Stimulated activated naive CD4-positive, alpha-beta T cell treated with Interleukin-2 at 50 U/mL for 16 hours (primary cell): ENCODE measurements at places on chromosomes 11 and 22.
A peak's percentile ranks its signal among the peaks of the same experiment; 100 is the strongest.

DNA sequence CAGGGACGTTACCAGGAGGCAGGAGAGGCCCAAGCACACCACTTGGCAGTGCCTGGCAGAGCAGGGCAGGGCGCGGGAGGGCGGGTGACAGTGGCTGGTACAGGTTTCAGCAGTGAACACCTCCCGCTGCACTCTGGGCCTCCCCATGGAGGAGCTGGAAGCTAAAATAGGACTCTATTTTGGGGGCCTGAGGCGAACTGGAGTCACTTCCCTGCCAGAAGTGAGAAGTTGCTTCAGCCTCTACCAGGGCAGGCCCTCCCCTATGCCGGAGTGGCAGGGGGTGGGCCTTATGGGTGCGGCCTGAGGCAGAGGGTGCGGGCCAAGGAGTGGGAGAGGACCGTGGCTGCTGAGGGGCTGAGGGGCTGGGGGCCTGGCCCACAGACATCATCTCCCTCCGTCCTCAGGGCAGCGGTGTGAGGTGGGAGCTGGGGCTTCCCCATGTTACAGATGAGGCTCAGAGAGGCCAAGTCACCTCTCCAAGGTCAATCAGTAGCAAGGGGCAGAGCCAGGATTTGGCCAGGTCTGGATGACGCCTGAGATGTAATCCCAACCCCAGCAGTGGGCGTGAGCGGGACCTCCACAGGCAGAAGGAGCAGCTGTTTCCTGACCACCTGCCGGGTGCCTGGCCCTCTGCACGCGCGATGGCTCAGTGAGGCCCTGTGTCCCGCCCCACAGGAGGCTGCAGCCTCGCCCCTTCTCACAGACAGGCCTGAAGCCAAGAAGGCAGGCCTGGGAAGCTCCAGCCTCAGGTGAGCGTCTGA, 39.3 kb downstream of the KCNJ4 start:
- no peak for DNase-seq

DNA sequence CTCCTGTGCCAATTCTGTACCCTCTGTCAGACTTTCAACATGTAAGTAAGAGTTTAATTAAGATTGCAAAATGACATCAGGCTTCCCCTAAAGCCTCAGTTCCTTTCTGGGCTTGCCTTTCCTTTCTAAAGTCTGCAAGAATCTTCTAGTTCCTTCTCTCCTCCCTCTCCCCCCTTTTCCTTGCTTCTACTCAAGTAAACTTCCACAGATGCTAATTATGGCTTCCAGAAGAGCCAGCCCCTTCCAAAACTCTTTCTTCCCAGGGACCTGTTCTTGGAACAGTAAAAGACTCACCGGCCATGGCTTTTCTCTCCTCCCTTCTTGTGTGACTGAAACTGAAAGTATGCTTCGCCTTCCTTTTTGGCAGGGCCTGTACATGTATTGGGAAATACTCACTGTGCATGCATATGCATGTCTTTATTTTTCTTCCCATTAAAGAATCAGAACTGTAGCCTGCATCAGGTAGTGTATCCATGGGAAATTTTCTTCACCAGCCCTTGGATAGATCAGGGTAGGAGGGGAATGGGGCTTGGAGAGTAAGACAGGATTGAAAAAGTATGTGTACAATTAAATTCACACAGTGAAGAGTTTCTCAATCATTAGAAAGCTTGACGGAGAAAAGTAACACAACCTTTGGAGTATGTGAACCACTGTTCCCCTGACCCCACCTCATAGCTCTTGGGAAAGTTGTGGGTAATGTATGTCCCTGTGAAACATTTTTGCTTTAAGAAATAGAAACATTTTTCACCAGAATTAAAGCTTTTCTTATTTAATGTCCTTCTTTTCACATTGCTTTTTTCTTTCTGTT, at the start of gene CASP1:
CASP1 (minus strand) TSS at position 332 of the 808 bp plus-strand sequence; CDS start at position 301, 31 bp downstream.
- no peak for DNase-seq

DNA sequence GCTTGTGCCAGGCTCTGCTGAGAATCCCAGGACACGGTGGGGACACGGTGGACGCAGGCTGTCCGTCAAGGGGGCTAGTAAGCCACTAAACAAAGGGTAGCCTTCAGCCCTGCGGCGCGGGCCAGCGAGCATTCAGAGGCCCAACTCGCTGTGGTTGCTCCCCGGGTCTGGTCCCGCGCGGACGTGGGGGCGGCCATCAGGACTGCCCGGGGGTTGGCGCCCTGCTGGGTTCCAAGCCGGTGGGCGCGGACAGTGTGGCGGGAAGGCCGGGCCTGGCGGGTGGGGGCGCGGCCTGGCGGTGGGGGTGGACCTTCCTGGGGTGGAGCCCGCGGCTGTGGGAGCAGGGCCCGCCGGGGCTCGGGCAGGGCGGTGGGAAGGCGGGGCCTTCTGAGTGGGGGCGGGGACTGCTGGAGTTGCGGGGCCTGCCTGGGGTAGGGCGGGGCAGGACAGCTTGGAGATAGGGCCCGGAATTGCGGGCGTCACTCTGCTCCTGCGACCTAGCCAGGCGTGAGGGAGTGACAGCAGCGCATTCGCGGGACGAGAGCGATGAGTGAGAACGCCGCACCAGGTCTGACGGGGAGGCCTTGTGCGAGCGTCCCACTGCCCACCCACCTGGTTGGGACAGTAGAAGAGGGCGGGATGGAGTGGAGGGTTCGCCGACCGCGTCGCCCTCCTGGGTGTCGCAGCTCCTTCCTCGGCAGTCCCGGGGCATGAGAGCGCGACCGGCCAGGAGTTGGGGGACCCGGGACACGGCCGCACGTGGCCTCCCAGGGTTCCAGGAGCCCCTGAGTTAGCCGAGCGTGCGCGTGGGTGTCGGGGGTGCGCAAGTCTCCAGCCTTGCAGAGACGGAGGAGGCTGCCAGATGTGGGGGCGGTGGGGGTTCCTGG, at the start of gene SERHL2:
SERHL2 (plus strand) TSS at position 482 of the 887 bp plus-strand sequence; CDS start at position 547, 65 bp downstream.
- DNase-seq: peak; percentile 91

- no peak for DNase-seq
Measured at GRCh38 chr22:32776397-32776796, 25.1 kb upstream of the TIMP3 start.

GRCh38 chr22:20565761-20566160, 58.4 kb downstream of the MED15 start:
- no peak for DNase-seq

DNA sequence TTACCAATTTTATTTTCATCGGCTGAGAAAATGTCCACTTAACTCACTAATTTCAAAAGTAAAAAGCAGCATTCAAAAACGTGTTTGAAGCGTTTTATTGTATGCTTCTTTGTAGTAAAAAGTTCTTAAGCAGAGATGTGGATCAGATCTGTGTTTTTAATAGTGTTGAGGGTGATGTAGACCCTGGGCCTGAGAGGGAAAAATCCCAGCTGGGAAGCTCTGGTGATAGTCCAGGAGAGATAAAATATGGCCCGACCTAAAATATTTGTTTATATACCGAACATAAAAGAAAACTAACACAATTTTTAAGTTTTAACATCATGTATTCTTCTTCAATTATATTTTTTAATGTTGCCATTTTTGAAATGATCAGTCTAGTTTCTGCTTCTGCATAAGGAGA, 35.2 kb downstream of the SESN3 start:
- no peak for DNase-seq

DNA sequence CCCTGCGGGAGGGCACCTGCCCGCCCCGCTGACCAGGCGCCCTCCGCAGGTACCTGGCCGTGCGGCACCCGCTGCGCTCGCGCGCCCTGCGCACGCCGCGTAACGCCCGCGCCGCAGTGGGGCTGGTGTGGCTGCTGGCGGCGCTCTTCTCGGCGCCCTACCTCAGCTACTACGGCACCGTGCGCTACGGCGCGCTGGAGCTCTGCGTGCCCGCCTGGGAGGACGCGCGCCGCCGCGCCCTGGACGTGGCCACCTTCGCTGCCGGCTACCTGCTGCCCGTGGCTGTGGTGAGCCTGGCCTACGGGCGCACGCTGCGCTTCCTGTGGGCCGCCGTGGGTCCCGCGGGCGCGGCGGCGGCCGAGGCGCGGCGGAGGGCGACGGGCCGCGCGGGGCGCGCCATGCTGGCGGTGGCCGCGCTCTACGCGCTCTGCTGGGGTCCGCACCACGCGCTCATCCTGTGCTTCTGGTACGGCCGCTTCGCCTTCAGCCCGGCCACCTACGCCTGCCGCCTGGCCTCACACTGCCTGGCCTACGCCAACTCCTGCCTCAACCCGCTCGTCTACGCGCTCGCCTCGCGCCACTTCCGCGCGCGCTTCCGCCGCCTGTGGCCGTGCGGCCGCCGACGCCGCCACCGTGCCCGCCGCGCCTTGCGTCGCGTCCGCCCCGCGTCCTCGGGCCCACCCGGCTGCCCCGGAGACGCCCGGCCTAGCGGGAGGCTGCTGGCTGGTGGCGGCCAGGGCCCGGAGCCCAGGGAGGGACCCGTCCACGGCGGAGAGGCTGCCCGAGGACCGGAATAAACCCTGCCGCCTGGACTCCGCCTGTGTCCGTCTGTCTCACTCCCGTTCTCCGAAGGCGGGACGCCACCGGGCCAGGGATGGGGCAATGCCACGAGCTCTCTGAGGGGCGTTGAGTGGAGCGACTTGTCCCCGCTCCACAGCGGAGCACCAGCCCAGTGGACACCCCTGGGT, 1.8 kb downstream of the GALR3 start:
- no peak for DNase-seq

DNA sequence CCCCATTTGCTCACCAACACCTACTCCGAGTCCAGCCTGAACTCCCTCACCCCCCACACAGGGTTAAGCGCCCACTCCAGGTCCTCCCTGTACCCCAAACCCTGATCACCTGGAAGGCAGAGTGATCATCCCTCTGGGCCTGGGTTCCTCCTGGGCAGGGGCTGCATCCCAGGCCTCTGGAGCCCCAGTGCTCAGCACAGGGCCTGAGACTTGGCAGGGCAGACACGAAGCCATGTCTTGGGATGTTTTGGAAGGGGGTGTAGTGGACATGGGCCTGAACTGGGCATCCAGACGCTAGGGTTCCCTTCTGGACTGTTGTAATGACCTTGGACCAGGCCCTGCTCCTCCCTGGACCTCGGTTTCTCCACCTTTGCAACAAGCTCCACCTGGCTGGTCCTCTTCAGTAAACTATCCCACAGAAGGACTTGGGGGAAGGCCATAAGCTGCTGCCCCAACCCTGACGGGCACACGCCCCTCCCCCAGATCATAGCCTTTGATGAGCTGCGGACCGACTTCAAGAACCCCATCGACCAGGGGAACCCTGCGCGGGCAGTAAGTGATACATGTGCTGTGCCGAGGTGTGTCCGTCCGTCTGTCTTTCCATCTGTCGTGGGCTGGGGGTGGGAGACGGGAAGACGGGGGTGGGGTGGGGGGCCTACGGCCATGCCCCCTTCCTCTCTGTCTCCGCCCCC, 3.9 kb downstream of the CNIH2 start:
- DNase-seq: no peak

DNA sequence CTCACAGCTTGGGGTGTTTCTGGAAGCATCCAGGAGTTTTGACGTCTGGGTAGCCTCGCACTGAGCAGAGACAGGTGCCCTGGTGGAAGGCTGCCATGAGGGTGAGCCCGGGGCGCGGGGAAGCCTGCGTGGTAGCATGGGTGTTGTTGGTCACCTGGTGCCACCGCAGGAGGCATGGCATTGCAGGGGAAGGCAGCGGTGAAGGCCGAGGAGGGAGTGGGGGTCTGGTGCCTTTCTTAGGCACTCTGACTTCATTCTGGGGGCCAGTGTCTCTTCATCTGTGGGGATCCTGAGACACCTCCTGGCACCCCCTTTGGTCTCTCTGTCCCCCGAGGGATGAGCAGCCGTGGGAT, 271.2 kb downstream of the TBC1D22A start:
- DNase-seq: no peak

GRCh38 chr11:47083913-47084312, 92.8 kb downstream of the ARFGAP2 start:
- DNase-seq: no peak

GRCh38 chr11:76491644-76492043, 46.8 kb downstream of the EMSY start:
- DNase-seq: no peak

GRCh38 chr11:118915941-118916841, 9.5 kb downstream of the BCL9L start:
- no peak for DNase-seq

GRCh38 chr11:107928767-107929507, 689 bp downstream of the RAB39A start:
- DNase-seq: no peak

DNA sequence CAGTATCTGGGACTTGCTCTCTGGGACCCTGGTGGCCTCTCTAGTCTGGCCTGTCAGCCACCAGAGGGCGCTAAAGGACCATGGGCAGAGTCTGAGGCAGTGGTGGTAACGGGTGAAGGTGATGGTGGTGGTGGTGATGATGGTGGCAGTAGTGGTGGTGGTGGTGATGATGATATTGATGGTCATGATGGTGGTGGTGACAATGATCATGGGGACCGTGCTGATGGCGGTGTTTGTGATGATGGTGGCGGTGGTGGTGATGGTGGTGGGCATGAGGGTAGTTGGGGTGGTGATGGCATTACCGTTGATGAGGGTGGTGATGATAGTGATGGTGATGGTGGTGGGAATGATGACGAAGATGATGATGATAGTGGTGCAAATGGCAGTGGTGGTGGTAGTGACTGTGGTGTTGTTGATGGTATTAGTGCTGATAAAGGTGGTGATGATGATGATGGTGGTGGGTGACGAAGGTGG, 16.0 kb downstream of the TRPM5 start:
- DNase-seq: peak; percentile 78

- no peak for DNase-seq
Measured at GRCh38 chr22:48464246-48464645, 1363.4 kb downstream of the BRD1 start.

DNA sequence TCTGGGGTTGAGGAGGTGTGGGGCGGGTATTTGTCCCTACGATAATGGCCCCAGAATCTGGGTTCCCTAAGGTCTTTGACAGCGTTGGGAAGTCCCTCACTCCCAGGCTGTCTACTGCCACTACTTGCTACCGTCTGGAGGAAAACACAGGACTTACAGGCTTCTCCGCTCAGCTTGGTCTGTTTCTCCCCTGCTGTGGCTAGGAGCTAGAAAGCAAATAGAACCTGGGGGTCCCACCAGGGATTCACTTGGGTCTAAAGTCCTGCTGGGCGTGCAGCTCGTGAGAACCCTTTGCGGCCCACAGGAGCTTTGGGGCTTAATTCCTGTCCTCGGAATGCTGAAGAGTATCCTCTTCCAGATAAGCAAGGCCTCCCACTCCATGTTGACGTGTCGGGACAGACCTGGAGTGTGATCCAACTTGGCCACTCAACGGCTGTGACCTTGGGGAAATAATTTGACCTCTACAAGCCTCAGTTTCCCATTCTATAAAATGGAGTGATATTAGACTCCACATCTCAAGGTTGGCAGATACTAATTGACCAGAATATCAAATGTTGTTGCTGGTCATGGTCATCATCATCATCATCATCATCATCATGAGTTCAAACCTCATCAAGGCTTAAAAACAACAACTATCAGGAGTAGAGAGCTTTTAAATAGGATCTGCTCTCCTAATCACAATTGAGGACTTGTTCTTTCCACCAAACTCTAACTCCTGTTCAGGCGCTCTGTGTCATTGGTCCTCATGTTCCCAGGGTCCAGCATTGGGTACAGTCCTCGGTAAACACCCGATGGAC, 1.7 kb upstream of the MYBPC3 start:
- DNase-seq: no peak

- no peak for DNase-seq
Measured at GRCh38 chr11:121654843-121655536, 202.2 kb upstream of the SORL1-AS1 start.

- no peak for DNase-seq
Measured at GRCh38 chr22:37032535-37033460, 13.3 kb downstream of the MPST start.
